ENCODE measurements at places on chromosomes 2 and 18.

- no peak for DNase-seq
Observed at GRCh38 chr2:28367667-28368356, 24.8 kb upstream of the FOSL2 start.

GRCh38 chr18:11883153-11883552 is 25.0 kb downstream of the MPPE1 start:
- DNase-seq, result no peak

DNA sequence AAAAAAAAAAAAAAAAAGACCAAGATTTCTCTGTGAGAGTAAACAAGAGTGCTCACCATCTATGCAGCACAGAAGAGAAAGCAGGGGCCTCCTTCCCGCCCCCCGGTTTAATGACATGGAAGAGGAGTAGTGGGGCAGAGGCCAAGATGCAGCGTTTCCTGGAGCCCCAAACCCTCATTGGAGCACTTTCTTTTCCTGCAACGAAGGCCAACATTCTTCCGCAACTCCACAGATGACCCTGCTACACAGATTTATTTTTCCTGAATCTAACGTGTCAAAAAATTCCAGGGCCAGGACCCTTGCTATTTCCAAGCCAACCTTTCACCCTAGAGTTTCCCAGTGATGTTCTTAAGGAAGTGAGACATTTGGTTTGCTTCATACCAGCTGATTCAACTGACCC is 189.6 kb downstream of the MIB1 start:
- no peak for DNase-seq

GRCh38 chr2:9336576-9337314 is 86.6 kb downstream of the ITGB1BP1 start:
- peak; percentile 92 for DNase-seq

DNA sequence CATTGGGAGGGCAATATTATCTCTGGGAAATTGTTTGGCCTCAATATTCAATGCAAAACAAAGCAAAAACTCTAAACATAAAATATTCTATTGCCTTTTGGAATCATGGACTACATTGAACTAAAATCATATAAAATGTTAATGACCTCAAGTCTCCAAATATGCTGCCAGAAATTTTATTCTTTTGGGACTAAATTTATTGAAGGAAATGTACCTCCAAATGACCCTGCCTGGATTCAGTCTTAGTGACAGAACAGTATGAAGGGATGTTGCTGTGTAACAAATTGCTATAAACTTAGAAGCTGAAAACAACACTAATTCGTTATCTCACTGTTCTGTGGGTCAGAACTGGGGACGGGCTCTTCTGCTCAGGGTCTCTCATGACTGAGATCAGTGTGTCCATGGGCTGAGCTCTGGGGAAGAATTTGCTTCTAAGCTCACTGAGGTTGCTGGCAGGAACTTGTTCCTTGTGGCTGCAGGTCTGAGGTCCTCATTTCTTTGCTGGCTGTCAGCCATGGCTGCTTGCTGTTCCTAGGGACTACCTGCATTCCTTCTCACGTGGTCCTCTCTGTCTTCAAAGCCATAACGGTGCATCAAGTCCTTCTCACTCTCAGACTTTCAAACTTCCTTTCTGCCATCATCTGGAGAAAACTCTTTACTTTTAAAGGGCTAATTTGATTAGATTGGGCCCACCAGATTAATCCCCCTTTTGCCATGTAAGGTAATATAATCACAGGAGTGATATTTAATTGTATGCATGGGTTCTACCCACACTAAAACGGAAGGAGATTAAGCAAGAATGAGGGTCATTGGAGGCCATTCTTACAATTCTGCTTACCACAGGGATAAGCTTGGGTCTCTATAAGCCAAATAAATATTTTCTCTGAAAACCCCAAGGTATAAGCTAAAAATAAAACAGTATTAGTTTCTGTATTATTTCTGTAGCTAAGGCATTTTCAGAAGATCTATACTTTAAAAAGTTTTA is 149.0 kb downstream of the ADCYAP1 start:
- no peak for DNase-seq

DNA sequence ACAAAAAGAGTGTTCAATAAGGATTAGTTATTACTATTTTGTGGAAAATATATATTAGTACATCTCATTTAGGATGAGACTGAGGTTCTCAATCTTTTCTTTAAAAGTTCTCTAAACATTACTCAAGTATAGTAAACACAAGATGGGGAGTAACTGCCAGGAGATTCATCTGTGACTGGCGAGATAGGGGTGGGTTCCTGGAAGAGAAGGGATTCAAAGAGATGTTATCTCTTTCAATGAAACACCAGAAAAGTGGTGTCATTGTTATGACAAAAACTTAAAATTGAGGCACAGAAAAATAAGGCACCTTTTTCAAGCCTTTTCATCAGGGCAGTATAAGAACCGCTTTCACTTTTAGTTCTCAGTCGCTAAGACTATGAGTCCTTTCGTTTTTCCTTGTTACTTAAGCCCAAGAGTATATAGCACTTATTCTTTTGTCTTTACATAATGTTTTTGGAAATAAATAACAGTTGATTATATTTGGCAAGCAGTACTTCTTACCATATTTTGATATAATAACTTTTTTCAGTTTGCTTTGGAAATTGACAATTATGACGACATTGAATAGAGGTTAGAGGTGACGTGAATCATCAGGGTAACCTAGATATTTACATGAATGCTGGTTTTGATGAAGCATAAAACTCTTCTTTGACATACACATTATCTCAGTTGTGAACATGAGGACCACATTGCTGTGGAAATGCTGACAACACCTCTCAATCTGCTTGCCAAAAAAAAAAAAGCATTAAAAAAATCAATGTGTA is 393.9 kb upstream of the TCF4 start:
- no peak for DNase-seq

DNA sequence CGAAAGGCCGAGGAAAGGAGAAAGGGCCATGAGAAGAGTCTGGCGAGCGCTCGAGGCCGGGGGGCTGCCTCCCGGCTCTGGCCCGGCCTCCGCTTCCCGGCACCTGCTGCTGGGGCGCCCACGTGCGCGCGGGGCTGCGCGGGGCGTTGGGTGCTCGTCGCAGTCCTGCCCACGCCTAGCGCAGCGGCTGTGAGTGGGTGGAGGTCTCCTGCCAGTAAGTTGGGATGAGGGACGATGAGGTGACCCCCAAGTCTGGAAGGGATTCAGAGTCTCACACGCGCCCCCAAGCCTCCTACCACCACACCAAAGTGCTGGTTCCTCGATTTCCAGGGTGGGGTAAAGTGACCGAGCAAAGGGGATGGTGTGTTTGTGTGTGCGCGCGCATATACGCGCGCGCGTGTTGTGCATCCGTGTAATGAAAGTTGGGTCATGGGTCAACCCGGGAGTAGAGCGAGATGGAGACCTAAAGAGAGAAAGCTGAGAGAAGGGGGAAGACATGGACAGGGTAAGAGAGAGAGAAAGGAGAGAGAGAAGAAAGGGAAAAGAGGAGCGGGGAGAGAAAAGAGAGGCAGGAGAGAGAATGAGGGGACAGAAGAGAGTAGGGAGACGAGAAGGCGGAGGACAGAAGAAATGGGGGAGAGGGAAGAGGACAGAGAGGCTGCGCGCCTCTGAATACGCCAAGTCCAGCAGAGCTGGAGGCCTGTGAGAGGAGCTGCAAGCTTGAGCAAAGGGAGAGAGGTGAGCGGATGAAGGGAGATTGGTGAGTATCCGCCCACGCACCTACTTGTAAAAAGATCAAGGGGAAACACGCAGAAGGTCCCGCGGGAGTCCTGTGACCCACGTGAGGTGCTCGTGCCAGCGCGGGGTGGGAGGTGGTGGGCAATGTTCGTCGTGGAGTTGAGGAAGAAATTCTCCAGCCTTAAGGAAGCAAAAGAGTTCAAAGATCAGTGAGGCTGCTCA is 1.7 kb upstream of the NETO1 start:
- DNase-seq, result no peak

DNA sequence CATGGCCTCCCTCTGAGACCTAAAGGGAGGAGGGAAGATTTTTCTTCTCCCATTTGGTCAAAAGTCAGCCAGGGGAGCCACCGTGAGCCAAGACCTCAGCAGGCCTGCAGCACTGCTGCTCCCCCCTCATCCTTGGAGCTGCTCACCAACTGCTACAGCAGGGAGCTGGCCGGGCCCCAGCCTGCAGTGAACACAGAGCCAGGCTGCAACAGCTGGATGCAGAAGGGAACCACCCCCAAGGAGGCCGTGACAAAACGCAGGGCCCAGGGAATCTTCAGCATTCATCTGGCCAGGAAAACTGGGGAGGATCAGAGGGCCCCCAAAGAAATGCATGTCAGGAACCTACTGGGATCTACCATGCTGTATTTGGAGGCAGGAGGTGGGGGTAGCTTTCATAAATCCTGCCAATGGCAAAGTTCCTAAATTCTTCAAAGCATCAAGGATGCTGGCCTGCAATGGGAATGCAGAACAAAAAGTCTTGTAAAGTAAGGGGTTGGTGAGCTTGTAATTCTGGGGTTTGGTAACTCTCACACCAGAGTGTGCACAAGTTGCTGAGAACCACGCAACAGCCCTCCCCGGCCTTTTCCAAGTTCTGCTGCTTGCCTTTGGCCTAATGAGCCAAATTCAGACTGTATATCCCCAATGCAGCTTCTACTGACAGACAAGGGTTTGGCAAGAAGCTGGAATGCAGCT is 61.0 kb downstream of the CACNB4 start:
- no peak for DNase-seq

- DNase-seq, result no peak
Observed at GRCh38 chr2:55761024-55761423, 67.4 kb upstream of the PNPT1 start.

DNA sequence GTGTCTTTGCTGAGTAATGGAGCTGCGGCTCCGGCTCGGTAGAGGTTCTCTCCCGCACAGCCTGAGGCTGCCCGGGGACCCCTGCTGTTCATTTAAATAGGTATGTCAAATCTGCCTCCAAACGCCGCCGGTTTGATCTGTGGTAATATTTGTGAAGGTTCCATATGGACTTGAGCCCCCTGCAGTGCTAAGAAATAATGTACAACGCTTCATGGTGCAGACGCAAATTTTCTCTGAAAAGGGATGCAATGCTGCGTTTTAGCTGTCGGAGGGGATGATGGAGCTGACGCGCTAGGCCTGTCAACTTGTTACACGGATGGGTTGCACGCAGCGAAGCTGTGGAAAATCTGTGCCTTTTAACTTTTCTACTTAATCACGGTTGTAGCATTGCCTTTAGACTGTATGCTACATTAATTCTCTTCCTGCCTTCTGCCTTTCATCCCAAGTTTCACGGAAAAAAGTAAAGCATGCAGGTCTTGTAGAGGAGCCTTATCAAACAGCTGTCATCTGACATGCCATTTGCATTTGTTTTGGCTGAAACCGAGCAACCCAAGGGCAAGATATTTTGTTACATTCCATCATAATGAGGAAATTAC is 43.2 kb downstream of the MRPS9 start:
- no peak for DNase-seq

DNA sequence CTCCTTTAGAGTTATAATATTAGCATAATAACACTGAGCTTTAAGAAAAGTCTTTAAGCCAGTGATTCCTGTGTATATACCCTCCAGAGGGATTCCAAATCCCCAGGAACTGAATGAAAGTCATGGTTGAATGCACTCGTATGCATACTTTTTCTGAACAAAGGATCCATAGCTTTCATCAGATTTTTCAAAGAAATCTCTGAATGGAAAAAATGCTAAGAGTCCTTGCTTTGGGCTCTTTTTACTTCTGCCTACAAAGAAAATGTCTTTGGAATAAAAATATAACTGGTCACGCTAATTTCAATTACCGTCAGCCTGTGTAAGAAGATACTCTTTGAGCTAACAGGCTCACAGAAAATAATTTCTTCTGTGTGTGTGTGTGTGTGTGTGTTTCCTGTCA is 939.5 kb downstream of the ERBB4 start:
- no peak for DNase-seq

- DNase-seq, result no peak
Observed at GRCh38 chr18:63427558-63427957, 5.3 kb upstream of the VPS4B start.

DNA sequence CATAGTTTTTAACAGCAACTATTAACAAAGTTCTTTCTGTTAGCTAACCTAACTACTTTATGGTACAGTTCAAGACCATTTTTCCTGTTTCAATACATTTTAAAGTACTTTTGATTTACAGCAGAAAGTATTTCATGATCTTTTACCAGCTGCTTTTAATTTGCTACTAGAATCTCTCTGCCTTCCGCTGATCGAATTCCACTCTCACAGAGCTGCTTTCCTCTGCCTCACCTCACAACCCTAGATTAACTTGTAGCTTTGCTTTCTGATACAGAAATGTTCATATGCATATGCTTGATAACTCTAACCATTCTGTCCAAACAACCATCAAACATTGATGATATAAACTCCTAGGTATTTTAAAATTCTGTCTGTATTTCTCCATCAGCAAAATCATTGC is 463.2 kb upstream of the ZEB2 start:
- no peak for DNase-seq

DNA sequence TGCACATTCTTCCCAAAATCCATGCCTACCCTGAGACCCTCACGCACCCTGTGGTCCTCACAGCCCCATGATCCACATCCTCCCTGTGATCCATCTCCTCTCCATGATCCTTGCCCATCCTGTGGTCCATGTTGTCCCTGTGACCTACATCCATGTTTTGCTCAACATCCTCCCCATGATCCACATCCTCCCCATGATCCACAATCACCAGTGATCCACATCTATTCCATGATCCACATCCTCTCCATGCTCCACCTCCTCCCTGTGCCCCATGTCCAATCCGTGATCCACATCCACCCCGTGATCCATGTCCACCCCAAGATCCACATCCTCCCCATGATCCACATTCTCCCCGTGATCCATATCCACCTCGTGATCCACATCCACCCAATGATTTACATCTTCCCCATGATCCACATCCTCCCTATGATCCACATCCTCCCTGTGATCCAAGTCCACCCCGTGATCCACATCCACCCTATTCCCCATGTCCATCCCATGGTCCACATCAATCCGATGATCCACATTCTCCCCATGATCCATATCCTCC is 281.2 kb downstream of the MYCN start:
- DNase-seq, result no peak

- DNase-seq, result no peak
Observed at GRCh38 chr18:79818036-79818435, 20.3 kb downstream of the KCNG2 start.

- DNase-seq, result no peak
Observed at GRCh38 chr2:85541753-85542457, 2.9 kb downstream of the MAT2A start.

GRCh38 chr2:236550701-236551465 is 18.7 kb upstream of the ACKR3 start:
- peak; percentile 9 for DNase-seq

GRCh38 chr2:20955277-20956026 is 88.4 kb downstream of the APOB start:
- DNase-seq, result no peak

- no peak for DNase-seq
Observed at GRCh38 chr2:98685930-98686887, 44.7 kb downstream of the MGAT4A start.

DNA sequence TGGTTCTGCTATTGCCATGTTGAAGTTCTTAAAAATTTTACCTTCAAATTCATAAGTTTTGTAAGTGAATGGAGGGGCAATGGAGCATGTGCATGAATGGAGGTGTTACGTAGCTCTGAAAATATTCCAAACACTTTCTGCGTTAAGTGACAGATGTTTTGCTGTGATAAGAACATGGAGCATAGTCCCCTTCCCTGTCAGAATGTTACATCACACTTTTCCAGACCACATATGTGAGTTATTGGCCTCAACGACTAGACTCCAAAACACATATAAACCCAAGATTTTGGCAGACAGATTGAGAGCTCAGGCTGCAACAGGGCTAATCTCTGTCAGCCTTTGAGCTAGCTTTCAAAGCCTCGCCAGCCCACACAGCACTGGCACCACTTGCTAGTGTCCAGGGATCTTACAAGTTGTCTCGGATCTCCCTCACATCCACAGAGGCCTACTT is 27.2 kb upstream of the MFSD6 start:
- no peak for DNase-seq

- no peak for DNase-seq
Observed at GRCh38 chr2:15173501-15173900, 387.6 kb downstream of the NBAS start.

Data from DMS153 (cell line).